ENCODE measurements at places on chromosomes 16 and 17.

DNA sequence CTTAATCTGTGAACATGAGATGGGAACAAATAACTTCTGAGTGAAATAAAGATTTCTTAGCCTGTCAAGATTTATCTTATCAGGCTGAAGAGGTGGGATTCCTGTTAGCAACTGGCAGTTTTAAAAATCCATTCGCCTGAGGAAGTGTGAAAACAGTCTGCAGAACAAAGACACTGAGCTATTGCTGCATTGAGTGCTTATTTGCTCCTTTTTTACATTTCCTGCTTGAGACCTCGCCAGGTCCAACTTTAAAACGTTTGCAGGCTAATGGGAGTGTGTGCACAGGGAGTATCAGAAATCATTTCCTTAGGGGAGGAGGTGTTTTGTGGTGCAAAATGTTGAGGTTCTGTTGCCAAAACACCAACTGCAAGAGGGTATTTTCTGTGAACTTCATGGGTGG is 957.8 kb upstream of the RBFOX1 start:
- DNase-seq = no peak

- DNase-seq = no peak
Measured at GRCh38 chr17:39147221-39148185, 3.9 kb downstream of the PLXDC1 start.

DNA sequence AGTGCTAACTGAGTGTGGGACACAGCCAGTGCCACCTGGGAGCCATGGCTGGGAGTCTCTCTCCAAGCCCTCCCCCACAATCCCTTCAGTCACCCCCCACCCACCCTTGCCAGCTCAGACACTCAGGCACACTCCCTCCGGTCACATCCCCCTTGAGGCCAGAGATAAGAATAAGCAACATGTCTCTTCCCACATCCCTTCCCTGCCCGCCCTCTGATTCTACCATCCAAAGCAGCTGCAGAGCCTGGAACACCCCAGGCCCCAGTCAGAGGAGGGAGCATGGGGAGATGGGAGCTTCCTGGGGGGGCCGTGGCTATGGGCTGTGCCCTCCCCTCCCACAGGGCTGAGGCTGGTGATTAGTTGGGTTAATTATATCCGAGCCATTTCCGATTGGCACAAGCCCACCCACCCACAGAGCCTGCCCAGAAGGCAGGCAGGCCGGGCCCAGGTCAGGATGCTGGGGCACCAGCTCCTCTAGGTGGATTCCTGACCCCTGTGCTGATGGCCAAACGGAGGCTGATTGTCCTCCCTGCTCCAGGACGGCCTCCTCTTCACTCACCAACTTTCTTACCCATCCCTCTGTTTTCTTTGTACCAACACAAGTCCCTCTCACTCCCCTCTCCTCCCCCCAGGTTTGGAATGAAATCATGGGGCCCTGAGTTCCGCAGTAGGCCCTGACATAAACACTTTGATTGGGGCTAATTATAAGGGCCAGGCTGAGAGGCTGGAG is 28.6 kb upstream of the MEIOC start:
- no peak for DNase-seq

DNA sequence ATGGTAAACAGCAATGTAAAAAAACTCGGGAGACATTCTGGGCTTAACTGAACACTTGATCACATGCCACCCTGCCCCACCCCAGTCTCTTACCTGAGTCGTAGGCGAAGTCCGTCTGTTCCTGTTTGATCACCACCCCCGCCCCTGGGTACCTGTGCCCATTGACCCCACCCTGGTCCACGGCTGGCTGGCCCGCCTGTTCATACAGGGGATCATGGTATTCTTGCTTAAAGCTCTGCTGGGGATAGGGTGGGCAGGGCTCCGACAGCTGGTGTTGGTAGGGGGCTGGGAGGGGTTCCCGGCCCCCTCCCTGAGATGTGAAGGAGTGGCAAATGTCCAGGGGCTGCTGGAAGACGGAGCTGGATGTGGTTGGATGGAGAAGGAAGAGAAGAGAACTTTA is 13.6 kb downstream of the ETV4 start:
- no peak for DNase-seq

- DNase-seq = peak; percentile 61
Measured at GRCh38 chr17:40347319-40348135, 17.0 kb downstream of the GJD3 start.

DNA sequence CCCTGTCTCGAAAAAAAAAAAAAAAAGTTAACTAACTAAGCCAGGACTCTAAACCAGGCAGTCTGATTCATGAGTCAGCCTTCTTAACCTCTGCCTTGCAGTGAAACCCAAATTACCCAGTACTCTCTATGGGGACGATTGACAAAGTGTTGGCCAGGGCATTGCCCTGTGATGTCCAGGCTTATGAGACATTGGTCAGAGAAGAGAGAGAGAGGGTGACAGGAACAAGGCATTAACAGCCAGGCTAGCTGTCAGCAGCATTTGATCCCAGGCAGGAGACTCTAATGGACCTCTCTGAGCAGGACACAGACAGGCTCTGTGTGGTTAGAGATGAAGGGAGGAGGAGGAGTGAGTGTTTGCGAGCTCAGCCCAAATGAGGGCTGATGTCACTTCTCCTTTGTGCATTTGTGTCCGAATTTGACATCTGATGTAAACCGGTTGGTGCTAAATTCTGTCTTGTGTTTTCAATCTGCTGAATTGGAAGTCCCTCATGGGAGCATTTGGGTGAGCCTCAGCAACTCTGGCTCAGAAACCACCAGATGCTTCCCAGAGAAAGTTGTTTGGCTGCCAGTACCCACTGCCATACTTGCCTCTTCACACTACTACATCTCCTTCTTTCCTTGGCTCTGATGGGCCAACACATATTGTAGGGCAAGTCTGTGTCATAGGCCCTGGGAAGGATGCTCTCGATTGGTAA is 4.3 kb upstream of the MYL4 start:
- no peak for DNase-seq

DNA sequence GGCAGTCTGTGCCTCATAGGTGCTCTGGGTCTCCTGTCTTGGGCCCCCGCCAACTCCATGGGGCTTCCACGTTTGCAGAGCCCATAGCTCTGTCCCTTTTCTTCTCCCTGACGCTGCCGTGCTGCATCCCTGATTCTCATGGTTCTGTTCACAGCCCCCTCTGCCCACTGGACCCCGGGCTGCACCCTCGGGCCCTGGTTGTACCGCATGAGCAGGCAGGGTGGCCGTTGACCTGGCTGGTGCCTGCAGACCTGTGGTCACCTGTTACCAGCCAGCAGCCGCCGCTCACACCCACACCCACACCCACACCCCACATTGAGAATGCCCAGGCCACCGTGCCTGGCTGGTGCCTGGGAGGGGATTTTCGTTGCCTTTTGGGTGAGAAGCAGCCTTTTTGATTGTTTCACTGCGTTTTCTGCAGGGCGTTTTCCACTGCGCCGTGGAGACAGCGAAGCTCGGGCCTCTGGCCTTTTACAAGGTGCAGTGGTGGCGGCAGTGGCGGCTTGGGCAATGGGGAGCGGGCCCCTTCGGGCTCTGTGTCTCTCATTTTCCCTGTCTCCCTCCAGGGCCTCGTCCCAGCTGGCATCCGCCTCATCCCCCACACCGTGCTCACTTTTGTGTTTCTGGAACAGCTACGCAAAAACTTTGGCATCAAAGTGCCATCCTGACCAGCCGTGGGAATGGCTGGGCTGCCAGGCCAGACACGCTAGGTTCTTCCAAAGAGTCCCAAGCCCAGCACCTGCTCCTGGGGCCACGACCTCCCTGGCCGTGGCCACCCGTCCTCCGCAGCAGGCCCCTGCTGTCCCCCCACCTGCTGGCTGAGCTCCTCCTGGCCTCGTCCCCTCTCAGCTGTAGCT is 7.6 kb downstream of the SLC25A10 start:
- DNase-seq = no peak

- DNase-seq = no peak
Measured at GRCh38 chr17:79920751-79921410, 81.6 kb upstream of the CBX4 start.

- DNase-seq = no peak
Measured at GRCh38 chr16:21075252-21075651, 75.4 kb downstream of the DNAH3 start.

- DNase-seq = no peak
Measured at GRCh38 chr17:81961087-81961511, at the start of gene NOTUM. Gene NOTUM, minus strand, starts transcription at chr17:81961187. Its CDS starts 278 bp downstream, at chr17:81960909.

DNA sequence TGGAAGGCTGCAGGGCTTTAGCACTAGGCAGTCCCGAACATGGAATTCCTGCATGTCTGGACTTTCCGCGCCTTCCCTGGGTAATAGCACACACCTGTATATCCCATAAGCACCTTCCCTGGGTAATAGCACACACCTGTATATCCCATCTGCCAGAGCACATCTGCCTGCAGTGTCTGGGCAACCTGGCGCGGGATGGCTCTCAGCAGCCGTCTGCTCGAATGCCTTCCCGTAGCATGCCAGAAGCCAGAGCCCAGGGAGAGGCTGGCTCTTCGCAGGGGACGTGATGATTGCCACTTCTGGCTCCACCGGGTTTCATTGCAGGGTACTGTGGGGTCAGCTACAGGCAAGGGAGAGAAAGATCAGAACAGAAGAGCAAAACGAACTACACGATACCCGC is 21.3 kb downstream of the MBTPS1 start:
- no peak for DNase-seq

- no peak for DNase-seq
Measured at GRCh38 chr16:49542391-49542891, 168.8 kb downstream of the C16orf78 start.

DNA sequence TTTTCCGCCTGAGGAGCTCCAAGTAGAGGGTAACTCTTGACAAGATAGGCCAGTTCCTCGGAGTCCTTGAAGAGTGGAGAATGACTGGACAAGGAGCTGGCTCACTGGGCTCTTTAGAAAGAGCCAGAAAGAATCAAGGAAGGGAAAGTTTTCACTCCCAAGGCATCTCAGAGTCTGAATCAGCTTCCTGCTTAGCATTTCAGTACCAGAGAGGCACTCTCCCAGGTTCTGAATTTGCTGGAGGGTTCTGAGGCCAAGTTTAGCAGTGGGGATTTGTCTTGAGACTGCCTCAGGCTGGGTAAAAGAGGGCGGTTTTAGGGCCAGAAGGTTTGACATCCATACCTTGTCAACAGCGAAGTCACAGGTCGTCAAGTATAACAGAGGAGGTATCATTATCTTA is 25.5 kb downstream of the GP2 start:
- DNase-seq = no peak

DNA sequence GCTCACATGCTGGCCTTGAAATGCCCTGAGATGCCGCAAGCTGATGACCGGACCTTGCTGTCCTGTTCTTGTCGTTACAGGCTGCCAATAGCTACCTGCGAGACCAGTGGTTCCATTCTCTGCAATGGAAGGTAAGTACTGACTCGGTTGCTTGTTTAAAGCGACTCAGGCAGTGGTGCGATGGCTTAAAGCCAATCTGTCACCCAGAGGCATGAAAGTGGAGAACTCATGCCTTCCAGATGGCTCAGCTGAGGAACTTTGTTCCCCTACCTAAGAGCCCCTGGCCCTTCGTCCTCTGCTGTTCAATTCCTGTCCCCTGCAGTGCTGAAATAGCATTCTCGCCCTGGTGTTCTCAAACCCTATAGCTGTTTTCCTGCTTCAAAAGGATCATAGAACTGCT is 158.3 kb upstream of the PLCG2 start:
- no peak for DNase-seq

GRCh38 chr17:55606488-55606815 is 95.2 kb upstream of the SMIM36 start:
- no peak for DNase-seq

- no peak for DNase-seq
Measured at GRCh38 chr16:2223942-2224486, 623 bp downstream of the E4F1 start.

DNA sequence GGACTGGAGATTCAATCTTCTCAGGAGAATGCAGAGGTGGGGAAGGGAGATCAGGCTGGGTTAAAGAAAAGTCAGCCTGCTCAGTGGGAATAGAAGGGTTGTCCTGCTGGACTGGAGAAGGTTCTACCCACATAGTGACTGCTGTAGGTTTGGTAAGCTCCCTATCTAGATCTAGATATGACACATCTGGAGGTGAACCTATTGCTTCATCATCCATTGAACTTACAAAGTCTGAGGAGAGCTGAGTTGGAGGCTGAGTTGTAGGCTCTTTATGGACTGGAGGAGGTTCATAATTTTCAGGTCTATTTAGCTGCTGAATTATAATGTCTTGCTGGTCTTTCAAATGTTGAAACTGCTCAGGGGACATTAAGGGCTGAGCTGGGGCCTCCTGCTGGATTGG is 46.0 kb upstream of the NF1 start:
- DNase-seq = no peak

DNA sequence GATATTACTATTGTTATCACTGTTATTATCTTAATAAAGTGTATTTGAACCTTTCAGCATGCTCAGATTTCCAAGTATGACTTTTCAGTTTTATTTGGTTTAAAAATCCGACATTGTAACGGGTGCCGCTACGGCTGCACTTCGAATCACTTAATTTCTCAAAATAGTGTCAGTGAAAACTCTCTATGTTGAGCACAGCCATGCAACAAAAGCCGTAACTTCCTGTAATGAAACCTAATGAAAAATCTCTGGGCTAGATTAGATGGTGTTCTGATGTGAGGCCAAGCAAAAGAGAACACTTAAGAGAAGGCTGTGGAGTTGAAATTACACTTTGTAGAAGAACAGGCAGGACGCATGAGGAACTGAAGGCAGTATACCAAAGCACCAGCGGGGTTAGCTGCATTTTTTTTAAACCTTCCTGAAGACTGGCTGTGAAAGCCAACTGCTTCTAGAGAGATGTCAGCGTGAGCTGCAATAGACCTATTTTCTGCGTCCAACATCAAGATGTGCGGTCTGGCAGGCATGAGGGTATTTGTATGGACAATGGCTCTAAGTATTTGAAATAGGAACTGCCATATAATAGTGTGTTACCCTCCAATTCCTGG is 1545.0 kb upstream of the GOT2 start:
- no peak for DNase-seq

- DNase-seq = no peak
Measured at GRCh38 chr17:64004903-64005733, 7.0 kb downstream of the PRR29 start.

DNA sequence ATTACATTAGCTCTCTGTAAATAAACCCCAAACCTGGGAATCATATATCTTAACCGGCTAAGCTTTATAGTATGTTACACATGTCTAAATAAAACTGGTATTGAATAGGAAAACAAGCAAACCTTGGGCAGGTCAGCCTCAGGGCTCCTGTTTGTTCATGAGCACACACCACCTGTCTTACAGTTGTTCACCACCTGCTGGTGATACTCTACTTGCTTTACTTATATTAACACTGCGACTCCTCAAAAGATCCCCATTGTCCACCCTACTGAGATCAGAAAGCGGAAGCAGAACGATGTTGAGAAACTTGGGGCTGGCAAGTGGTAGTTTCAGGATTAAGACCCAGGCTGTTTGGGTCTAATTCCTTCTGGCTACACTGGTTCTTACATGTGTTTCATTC is 16.4 kb downstream of the CDH13 start:
- no peak for DNase-seq
